ENCODE measurements at places on chromosomes 16 and 17.

GRCh38 chr16:73059779-73060615, 12.1 kb upstream of the ZFHX3 start:
- DNase-seq, result no peak

GRCh38 chr17:34156741-34157589, 98.1 kb upstream of the CCL2 start:
- no peak for DNase-seq

DNA sequence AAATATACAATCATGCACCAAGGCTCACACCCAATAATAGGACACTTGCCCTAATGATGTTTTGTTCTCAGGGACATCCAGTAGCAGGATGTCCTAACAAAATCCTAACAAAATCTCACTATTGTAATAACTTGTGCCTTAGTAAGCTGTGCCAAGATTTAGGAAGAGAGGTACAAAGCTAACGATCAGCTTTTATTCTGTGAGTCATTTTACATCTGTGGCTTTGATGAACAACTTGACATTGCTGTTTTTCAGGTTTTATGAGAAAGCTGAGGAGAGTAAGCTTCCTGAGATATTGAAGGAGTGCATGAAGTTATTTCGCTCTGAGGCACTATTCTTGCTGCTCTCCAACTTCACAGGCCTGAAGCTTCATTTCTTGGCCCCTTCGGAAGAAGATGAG, 18.9 kb downstream of the OGFOD1 start:
- DNase-seq, result no peak

DNA sequence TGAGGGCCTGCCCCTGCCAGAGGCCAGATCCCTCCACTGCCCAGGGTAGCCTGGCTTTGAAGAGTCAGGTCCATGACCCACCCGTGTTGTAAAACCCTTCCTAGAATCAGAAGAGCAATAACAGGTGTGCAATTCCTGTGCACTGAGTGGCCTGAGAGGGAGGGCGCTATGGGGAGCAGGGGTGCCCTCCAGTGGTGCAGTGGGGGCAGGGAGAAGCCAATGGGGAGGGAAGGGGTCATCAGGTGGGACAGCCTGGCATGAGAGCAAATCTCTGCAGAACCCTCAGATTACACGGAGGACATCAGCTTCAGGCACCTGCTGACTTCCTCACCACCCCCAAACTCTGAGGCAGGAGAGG, 72.9 kb upstream of the ZNF469 start:
- DNase-seq, result no peak

- no peak for DNase-seq
These were observed 6.8 kb downstream of the ERN1 start for GRCh38 chr17:64123114-64123513.

DNA sequence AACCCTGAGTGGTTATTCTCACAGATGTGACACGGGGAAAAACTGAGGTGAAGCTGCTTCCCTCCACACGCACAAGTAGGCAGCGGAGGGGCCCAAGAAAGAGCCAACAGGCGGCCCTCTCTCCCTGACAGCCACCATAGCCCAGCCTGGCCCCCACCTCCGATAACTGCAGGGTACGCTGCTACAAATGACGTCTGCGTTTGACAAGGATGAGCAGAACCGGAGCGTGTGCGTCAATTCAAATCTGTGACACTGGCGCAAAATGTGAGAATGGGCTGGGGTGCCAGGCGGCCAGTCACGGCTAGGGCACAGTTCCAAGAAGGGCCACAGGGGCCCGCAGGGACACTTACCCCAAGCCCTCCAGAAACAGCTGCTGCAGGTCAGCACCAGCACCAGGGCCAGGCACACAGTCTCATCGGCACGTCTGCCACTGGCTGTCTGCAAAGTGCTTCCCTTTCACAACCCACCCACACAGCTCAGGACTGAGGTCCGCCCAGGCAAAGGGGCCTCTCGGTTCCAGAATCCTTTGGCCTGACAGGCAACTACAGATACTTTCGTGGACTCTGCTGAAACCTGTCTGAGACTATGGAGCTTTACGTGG, 14.4 kb downstream of the AXIN1 start:
- DNase-seq, result no peak

DNA sequence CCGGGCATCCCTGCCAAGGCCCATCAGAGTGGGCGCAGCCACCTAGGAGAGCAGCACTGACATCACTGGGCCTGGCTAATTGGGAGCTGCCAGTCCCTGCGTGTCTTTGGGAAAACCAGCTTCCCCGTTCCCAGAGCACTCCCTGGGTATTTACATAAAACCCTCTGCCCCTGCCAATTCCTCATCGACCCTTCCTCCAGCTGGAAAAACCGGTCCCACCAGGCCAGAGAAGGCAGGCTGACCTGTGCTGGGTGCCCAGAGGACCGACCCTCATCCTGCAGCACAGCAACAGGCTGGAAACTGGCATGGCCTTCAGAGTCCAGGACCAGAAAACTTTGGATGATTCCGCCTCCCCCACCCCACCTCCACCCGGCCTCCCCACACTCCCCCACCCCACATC, 8.2 kb upstream of the FOXN1 start:
- DNase-seq, result no peak

- peak; percentile 42 for DNase-seq
These were observed 55.3 kb downstream of the SKAP1 start for GRCh38 chr17:48374650-48375230.

- no peak for DNase-seq
These were observed 19.7 kb downstream of the FBXO31 start for GRCh38 chr16:87363771-87364455.

- DNase-seq, result no peak
These were observed 56.3 kb downstream of the SOX9 start for GRCh38 chr17:72176951-72177660.

GRCh38 chr16:20875355-20875650, 24.9 kb downstream of the DCUN1D3 start:
- no peak for DNase-seq

DNA sequence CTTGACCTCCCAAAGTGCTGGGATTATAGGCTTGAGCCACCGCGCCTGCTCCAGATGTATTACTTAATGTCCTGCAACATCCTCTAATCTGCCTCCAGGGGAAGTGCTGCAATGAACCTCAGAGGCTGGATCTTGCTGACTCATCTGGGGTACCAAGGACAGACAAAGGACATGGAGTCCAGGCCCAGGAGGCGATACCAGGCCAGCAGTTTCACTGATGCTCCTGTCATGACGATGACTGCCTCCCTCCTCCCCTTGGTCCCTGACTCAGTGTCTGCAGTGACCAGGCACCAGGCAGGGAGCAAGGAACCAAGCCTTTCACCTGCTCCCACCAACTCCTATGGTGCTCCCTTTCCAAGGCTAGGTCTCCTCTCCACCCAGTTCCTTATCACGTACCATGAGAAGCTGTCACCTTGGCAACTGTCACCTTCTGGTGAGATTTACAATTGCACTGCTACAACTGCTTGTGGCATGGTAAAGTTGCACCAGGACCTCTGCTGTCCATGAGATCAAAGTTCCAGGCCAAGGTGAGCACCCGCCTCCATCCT, 21.6 kb upstream of the PHOSPHO1 start:
- no peak for DNase-seq

- no peak for DNase-seq
These were observed 101.2 kb downstream of the YPEL2 start for GRCh38 chr17:59432657-59433056.

DNA sequence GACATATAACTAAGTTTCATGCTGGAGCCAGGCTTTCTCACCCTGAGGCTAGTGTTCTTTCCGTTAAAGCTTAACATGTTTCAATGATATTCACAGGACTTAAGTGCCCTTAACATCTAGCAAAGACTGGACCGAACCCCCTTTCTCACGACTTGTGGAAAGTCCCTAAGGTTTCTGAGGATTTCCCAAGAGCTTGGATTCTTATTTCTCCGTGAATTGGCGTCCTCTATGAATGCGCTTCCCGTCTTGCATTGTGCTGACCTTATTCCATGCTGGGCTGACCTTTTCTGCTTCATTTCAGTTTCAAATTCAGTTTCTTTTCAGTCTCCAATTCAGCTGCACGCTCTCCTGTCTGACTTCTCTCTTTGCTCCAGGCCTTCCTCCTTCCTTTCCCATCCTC, 206.4 kb downstream of the HS3ST3A1 start:
- DNase-seq, result no peak

DNA sequence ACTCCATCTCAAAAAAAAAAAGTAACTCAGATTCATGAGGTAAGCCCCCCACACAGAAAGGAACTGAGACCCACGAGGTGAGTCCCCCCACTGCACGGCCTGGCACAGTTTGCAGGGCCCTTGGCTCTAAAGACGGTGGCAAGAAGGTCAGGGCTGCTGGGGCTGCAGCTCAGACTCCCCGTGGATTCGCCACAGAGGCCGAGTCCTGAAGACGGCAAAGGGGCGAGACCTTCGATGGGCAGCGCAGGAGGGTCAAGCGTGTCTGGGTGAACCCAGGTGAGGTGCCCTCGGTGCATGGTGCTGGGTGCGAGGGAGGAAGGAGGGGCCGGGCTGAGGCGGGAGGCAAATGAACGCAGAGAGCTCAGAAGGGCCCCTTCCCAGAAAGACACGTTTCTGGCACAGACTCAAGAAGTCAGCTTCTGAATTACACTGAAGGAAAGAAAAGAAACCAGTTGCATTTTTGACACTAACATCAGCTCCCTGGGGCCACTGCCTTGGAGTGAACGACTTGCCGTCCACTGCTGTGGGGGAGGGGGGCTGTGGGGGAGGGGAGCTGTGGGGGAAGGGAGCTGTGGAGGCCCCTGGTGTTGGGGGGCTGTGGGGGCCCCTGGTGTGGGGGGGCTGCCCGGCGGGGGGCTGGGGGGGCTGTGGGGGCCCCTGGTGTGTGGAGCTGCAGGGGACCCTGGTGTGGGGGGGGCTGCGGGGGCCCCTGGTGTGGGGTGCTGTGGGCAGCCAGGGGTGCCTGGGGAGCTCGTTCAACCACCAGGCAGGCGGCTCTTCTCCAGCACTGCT, 69.8 kb upstream of the METRNL start:
- no peak for DNase-seq

DNA sequence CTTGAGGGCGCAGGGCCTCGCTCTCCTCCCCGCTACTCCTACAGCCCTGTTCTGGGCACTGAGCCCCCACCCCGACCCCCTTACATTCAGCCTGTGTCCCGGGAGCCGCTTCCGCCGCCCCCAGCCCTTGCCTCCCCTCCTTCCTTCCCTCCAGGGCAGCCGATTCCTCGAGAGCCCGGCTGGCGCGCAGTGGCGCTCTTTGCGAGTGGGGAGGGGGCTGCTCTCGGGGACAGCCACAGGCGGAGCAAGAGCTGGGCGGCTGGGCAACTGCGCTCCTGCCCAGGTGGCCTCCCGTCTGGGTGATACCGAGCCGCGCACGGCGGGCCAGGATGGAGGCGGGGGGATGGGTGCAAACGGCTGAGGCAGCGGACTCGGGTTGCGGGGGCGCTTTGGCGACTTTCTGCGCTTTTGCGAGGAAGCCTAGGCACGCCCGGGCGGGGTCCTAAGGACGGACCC, 1.2 kb downstream of the MMP15 start:
- DNase-seq, result no peak

- no peak for DNase-seq
These were observed 10.8 kb downstream of the SSH2 start for GRCh38 chr17:29918922-29919856.

DNA sequence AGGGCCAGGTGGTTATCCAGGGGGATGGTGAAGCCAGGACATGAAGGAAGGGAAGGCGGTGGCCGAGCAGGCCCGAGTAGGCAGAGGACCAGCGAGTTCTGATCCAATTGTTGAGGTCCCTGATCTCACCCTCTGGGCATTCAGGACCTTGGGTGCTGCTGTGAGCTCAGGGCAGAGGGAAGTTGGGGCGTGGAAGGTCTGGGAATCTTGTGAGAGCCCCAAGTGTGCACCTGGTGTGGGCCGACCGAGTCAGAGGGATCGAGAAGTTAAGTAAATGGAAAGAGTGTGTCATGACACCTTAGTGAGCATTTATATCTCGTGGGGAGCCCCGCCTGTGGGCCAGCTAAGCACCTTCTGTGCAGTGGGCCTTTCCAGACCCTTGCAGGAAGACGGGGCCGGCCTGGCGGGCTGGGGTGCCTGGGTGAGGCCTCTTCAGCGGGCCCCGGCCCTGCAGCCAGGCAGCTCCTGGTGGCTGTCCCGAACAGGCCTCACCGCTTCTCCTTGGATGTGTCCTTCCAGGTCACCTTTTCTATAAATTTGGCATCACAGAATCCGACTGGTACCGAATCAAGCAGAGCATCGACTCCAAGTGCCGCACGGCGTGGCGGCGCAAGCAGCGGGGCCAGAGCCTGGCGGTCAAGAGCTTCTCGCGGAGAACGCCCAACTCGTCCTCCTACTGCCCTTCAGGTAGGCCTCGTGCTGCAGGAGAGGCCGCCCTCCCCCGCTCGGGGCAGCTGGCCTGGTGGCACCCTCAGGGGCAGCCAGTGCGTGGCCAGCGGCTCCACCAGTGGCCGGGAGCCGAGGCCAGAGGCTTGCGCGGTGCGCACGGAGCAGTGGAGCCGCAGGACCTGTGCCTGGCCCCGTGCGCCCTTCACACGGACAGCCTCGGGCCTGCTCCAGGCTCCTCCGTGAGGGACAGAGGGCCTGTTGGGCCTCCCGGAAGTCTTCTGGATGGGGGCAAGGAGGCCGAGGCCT, 76.0 kb downstream of the BANP start:
- no peak for DNase-seq

All from CD4-positive, CD25-positive, alpha-beta regulatory T cell (primary cell).